ENCODE measurements at places on chromosomes 4 and X. TPM values are rescaled to one million over a fixed set of nuclear protein-coding genes. Genes with fewer than 3 reads are reported as not detected.
A peak's percentile ranks its signal among the peaks of the same experiment; 100 is the strongest.

DNA sequence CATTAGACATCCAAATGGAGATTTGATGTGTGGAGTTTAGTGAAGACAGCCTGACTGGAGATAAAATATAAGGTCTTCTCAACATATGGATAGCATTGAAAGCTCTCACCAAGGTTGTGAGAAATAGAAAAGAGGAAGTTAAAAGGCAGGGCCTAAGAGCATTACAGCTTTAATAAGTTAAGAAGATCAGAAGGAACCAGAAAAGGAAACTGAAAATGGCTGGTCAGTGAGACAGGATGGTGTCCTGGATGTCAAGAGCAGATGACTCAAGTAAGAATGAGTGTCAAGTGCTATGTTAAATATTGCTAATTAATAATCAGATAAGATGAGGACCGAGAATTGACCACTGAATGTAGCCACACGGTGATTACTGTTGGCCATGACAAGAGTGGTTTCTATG, 642.9 kb downstream of the STPG2 start:
- DNase-seq = no peak
- no peak overlapping the region for H3K4me3 ChIP-seq
- H3K4me1 ChIP-seq = no peaks in the 10 kb centered on the region
- no peaks in the 10 kb centered on the region for H3K36me3 ChIP-seq

- no peaks in the 10 kb centered on the region for H3K36me3 ChIP-seq
- DNase-seq = peak; percentile 92
- H3K4me3 ChIP-seq = no peak overlapping the region
- no peaks in the 10 kb centered on the region for H3K27me3 ChIP-seq
- H3K4me1 ChIP-seq = peaks cover 3% of the 10 kb centered on the region
Measured at GRCh38 chrX:151982222-151982621, 7.7 kb upstream of the GABRE start.

GRCh38 chr4:159607809-159608208, 504.9 kb downstream of the RAPGEF2 start:
- no peaks in the 10 kb centered on the region for H3K27me3 ChIP-seq
- H3K4me1 ChIP-seq = no peaks in the 10 kb centered on the region
- peak; percentile 29 for DNase-seq
- H3K27ac ChIP-seq = no peak overlapping the region
- no peaks in the 10 kb centered on the region for H3K36me3 ChIP-seq

- H3K27me3 ChIP-seq = no peaks in the 10 kb centered on the region
- DNase-seq = peak; percentile 92
- no peaks in the 10 kb centered on the region for H3K4me1 ChIP-seq
- H3K36me3 ChIP-seq = no peaks in the 10 kb centered on the region
- no peak overlapping the region for H3K27ac ChIP-seq
- no peak overlapping the region for H3K4me3 ChIP-seq
Measured at GRCh38 chr4:39469429-39470077, 10.7 kb downstream of the LIAS start.

DNA sequence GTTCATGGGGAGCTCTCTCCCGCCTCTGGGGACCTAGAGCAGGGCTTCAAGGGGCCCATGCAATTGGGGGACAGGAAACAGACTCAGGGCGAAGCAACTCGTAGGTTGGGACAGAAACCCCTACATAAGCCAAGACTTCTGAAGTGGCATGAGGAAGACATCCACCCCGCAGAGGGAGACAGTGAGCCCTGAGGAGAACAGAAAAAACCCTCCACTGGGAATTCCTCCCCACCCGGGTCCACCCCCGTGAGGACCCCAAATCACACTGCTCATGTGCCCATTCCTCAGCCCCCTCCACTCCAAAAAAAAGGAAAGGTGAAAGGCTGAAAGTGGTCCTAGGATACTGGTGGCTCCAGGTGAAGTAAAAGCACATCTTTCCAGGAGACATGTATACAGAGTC, 74.0 kb downstream of the CPZ start:
- H3K36me3 ChIP-seq = no peaks in the 10 kb centered on the region
- no peaks in the 10 kb centered on the region for H3K27me3 ChIP-seq
- no peak for DNase-seq
- no peak overlapping the region for H3K4me3 ChIP-seq

DNA sequence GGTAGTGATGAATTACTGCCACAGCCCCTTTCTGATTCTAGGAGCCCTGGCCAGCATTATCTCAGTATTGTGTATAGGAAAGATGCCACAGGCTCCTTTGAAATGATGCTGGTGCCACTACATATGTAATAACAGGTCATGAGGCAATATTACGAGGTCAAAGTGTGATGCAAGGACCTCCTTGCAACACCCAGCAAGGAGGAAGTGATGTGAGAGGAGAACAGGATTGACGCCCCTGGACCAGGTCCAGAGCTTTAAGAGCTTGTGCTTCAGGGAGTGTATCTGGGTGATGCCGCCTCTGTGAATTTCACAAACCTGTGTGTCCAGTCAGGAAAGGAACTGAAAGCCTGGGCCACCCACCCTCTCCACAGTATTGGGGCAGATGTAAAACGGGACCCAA, 261.8 kb downstream of the MID1IP1 start:
- H3K4me1 ChIP-seq = no peaks in the 10 kb centered on the region
- DNase-seq = no peak
- H3K36me3 ChIP-seq = no peaks in the 10 kb centered on the region
- no peak overlapping the region for H3K4me3 ChIP-seq
- H3K27ac ChIP-seq = no peak overlapping the region

GRCh38 chr4:53116954-53117353, 248.9 kb downstream of the SCFD2 start:
- no peak overlapping the region for H3K27ac ChIP-seq
- peaks cover 6% of the 10 kb centered on the region for H3K4me1 ChIP-seq
- H3K36me3 ChIP-seq = no peaks in the 10 kb centered on the region
- no peak overlapping the region for H3K4me3 ChIP-seq
- H3K27me3 ChIP-seq = no peaks in the 10 kb centered on the region
- DNase-seq = peak; percentile 62

DNA sequence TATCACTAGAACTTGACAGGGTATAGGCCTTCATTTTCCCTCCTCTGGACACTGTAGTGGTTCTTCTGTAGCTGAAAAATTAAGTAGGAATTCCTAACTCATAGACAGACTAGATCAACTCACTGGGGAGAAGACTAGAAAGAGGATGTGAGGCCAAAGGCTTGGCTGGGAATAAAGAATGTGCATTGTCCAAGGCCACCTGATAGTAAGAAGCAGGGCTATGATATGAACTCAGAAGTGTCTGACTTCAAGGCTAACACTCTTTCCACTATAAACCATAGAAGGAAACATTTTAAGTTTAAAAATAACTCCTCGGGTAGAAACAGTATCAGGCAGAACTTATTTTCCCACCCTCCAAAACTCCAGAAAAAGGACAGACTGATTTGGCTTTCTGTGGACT, 346.6 kb downstream of the OPHN1 start:
- H3K27me3 ChIP-seq = no peaks in the 10 kb centered on the region
- DNase-seq = no peak
- H3K36me3 ChIP-seq = no peaks in the 10 kb centered on the region
- H3K4me1 ChIP-seq = peaks cover 2% of the 10 kb centered on the region
- no peak overlapping the region for H3K27ac ChIP-seq

- peak; percentile 23 for DNase-seq
- H3K36me3 ChIP-seq = no peaks in the 10 kb centered on the region
- H3K4me1 ChIP-seq = no peaks in the 10 kb centered on the region
Measured at GRCh38 chr4:93828332-93828994, at the start of gene ATOH1. ATOH1 (plus strand) TSS chr4:93828753; CDS start chr4:93828927, 174 bp downstream.

- no peak for DNase-seq
- H3K27ac ChIP-seq = no peak overlapping the region
- H3K4me1 ChIP-seq = no peaks in the 10 kb centered on the region
- H3K4me3 ChIP-seq = no peak overlapping the region
- H3K27me3 ChIP-seq = no peaks in the 10 kb centered on the region
- H3K36me3 ChIP-seq = no peaks in the 10 kb centered on the region
Measured at GRCh38 chr4:100257567-100257966, 67.3 kb upstream of the DDIT4L start.

- H3K27me3 ChIP-seq = no peaks in the 10 kb centered on the region
- no peak overlapping the region for H3K4me3 ChIP-seq
Measured at GRCh38 chr4:3013839-3014350, 50.5 kb downstream of the GRK4 start.

- no peaks in the 10 kb centered on the region for H3K27me3 ChIP-seq
- H3K4me1 ChIP-seq = peaks cover 2% of the 10 kb centered on the region
- no peaks in the 10 kb centered on the region for H3K36me3 ChIP-seq
- no peak overlapping the region for H3K4me3 ChIP-seq
Measured at GRCh38 chr4:52990706-52991105, 128.6 kb downstream of the RASL11B start.

DNA sequence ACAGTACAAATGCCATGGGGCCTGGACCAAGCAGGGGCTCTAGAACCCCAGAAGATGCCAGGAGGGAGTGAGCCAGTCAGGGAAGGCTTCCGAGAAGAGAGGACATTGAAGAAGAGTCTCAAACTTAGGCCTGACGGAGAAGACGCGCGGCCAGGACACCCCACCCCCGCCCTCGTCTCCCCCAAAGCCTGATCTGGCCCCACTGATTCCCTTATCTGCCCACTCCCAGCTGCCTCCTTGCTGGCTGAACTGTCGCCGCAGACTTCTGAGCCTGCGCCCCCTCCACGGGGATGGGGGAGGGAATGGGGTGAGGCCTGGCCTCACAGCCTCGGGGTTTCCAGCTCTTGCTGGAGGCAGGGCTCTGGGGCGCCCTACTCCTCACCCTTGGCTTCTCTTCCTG, 3.6 kb upstream of the GATA1 start:
- H3K27ac ChIP-seq = no peak overlapping the region
- H3K27me3 ChIP-seq = no peaks in the 10 kb centered on the region
- no peaks in the 10 kb centered on the region for H3K4me1 ChIP-seq
- no peak for DNase-seq
- H3K4me3 ChIP-seq = no peak overlapping the region
- H3K36me3 ChIP-seq = no peaks in the 10 kb centered on the region

- H3K4me1 ChIP-seq = peaks cover 7% of the 10 kb centered on the region
- no peaks in the 10 kb centered on the region for H3K27me3 ChIP-seq
- no peak overlapping the region for H3K27ac ChIP-seq
- H3K36me3 ChIP-seq = no peaks in the 10 kb centered on the region
- no peak overlapping the region for H3K4me3 ChIP-seq
- no peak for DNase-seq
Measured at GRCh38 chr4:86600007-86600653, 6.0 kb downstream of the PTPN13 start.

DNA sequence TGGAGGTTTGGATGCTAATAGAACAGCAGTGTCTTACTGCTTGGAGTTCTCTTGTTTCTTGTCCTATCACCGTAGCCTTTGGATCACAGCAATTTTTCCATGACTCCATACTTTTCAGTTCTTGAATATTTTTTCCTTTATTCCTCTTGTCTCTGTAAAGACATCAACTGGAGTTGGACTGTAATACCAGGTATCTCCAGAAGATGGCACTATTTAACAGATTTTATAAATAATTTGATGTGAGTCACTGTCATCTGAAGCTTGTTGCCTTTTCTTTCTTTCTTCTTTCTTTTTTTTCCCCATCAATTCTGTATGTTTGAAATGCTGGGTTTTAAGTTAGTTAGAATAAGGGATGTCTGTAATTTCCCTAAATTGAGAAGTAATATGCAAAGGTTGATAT, 24.1 kb downstream of the HPRT1 start:
- DNase-seq = peak; percentile 74
- no peak overlapping the region for H3K27ac ChIP-seq
- no peak overlapping the region for H3K4me3 ChIP-seq

- no peaks in the 10 kb centered on the region for H3K36me3 ChIP-seq
- no peak overlapping the region for H3K4me3 ChIP-seq
- no peak for DNase-seq
Measured at GRCh38 chr4:73841243-73841925, 4.9 kb downstream of the CXCL6 start.

GRCh38 chr4:181432335-181432734, 810.9 kb upstream of the TENM3 start:
- no peak overlapping the region for H3K27ac ChIP-seq
- H3K36me3 ChIP-seq = no peaks in the 10 kb centered on the region
- no peak overlapping the region for H3K4me3 ChIP-seq
- H3K4me1 ChIP-seq = no peaks in the 10 kb centered on the region

GRCh38 chr4:5785806-5786680, 75.0 kb downstream of the EVC start:
- no peak overlapping the region for H3K4me3 ChIP-seq
- H3K36me3 ChIP-seq = peaks cover 8% of the 10 kb centered on the region
- H3K4me1 ChIP-seq = peaks cover 4% of the 10 kb centered on the region
- DNase-seq = peak; percentile 62
- H3K27me3 ChIP-seq = no peaks in the 10 kb centered on the region

DNA sequence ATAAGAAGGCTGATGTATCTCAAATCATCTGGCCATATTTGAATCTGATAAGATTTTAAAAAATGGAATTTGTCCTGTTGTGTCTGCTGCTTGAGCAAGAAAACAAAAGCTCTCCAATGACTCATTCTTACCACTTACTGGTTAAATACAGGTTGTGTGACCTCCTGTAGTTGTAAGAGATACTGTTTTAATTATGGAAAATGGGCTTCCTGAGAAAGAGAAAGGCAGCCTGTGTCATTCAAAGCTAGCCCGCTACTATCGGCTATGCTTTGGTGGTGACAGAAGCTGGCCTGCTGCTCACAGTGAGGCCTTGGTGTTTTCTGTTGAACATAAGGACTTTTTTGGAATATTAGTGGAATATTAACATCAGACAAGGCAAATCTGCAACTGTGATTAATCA, 1722.1 kb upstream of the PCDH10 start:
- H3K27me3 ChIP-seq = no peaks in the 10 kb centered on the region
- no peak for DNase-seq
- H3K27ac ChIP-seq = no peak overlapping the region
- H3K4me3 ChIP-seq = no peak overlapping the region
- no peaks in the 10 kb centered on the region for H3K36me3 ChIP-seq
- H3K4me1 ChIP-seq = no peaks in the 10 kb centered on the region

GRCh38 chrX:98755912-98756311, 1654.2 kb downstream of the PCDH19 start:
- H3K27me3 ChIP-seq = no peaks in the 10 kb centered on the region
- no peak overlapping the region for H3K27ac ChIP-seq

DNA sequence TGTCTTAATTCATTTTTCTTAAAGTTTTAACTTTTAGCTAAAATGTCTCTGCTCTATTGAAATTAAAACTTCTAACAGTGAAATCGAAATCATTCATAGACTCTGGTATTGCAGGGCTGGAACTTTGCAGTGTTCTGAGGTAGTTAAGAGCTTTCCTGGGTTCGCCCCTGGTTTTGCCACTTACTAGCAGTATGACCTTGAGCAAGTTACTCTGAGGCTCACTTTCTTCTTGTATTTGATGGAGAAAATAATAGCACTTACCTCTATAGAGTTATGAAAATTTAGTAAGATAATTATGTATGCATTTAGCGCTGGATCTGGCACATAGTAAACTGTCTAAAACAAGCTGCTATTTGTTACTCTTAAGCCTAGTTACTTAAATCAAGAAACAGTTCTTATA, 1.7 kb downstream of the SLAIN2 start:
- H3K27ac ChIP-seq = no peak overlapping the region
- DNase-seq = no peak
- H3K4me1 ChIP-seq = peaks cover 13% of the 10 kb centered on the region
- peak overlapping the region; percentile 97 for H3K4me3 ChIP-seq
- no peaks in the 10 kb centered on the region for H3K36me3 ChIP-seq

The RTL3 gene
- 0.38 TPM for polyA plus RNA-seq

The STATH gene
- polyA plus RNA-seq = not detected

The SHISA3 gene
- 0.80 TPM for polyA plus RNA-seq

The BANK1 gene
- polyA plus RNA-seq = 0.20 TPM

The SLC6A14 gene
- not detected for polyA plus RNA-seq

The XG gene
- 3.6 TPM for polyA plus RNA-seq

The PCSK1N gene
- 0.08 TPM for polyA plus RNA-seq

The L1CAM gene
- polyA plus RNA-seq = 1.2 TPM
